ENCODE measurements at places on chromosomes 2 and 18.

- DNase-seq, result no peak
Measured at GRCh38 chr2:601387-601698, 75.9 kb downstream of the TMEM18 start.

DNA sequence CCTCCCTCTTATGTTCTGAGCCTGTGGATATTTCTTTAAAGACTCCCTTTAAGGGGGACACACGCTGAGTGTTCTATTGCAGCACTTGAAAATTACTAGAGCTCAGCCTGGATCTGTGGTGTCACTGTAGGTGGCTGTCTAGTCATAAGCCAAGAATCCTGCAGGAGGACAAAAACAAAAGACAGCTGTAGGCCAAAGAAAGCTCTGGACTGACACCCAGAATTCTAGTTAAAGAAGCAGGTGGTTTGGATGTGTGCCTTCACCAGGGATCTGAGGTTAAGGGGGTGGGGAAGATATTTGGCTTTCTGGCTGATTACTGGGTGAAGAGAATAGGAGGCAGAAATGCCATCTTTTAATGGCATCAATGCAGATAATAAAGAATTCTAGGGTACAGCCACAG lies 842.5 kb upstream of the NXPH2 start:
- DNase-seq, result no peak

DNA sequence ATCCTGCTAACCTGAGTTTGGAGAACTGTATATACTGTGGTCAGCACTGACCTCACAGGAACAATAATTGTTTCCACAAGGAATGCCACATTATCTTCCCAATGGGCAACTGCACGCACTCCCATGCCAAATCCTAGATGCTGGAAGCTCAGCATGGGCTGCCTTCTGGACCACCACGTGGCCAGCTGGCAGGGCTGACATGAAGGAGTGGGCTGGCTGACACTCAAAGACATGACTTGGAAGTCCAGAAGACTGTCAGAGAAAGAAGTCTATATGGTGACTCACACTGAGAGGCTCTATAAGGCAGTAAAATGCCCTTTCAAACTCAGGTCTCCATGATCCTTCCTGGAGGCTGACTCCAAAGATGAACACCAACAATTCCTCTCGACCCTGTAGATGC lies 98.4 kb upstream of the RNF152 start:
- DNase-seq, result no peak

- no peak for DNase-seq
Measured at GRCh38 chr2:15570104-15570503, 9.0 kb upstream of the NBAS start.

DNA sequence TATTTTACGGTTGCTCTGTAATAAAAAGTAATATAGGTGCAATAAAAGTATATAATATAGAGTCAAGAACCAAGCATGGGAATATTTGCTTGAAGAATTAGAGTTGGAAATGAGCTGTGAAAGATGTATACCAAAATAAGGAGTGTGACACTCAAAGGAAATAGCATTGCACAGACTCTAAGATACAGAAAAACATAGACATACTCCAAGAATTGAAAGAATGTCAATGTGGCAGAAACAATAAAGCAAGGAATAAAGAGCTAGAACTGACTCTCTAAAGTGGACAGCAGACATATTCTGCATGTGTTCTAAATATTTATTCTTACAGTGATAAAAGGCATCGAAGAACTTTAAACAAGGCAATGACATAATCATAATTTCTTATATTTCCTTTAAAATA lies 561.1 kb upstream of the SETBP1 start:
- DNase-seq, result no peak

GRCh38 chr2:30165617-30166016 lies 18.8 kb downstream of the YPEL5 start:
- no peak for DNase-seq

- no peak for DNase-seq
Measured at GRCh38 chr2:98747888-98748287, 17.0 kb upstream of the MGAT4A start.

GRCh38 chr2:200239216-200239615 lies 67.3 kb upstream of the SPATS2L start:
- no peak for DNase-seq

DNA sequence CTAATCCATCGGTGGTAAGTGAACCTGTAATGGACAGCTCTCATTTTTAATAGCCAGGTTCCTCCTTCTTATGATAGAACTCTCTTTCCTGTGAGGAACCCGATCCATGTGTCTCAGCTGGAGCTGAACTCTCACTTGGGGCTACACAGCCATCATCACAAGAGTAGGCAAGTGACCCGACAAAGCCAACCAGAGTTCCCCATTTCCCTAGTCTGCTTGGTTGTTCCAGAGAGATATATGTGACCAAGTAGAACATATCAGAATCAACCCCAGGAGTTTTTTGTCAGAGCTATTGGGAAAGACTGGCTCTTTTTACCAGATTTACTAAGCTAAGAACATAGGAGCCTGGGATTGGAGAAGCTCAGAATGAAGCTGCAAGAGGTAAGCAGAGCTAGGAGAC lies 14.6 kb upstream of the HNRNPLL start:
- DNase-seq, result no peak

- no peak for DNase-seq
Measured at GRCh38 chr2:85976106-85976920, 87.5 kb upstream of the ST3GAL5 start.

DNA sequence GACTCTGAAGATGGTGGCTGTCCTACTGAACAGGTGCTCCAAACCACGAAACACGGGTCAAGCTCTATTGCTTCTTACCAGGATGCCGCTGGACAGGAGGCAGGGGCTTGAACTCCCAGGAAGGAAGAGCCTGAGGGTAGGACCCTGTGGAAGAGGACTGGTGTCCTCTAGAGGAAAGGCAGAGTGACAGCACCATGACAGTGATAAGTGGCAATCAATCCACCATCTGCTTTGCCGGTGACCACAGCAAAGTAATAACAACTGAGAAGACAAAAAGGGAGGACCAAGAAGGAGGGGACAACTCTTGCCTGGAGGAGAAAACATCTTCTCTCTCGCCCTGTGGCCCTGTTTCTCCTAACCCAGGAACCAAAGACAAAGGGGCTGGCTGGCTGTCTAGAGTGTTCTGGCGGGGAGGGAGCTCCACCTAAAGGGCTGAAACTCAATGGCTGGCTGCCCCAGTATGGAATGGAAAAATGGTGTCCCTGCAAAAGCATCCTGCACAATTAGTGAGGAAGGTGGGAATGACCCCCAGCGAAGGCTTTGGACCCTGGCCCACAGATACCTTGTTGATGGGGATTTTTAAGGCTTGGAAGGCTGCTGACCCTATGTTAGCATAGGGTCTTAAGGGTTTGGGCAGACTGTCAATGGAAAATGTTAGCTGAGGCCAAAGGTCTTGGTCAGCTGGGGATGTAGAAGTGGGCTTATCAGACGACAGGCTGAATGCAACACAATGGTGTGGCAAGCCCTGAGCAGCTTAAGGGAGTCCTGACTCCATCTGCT lies 35.4 kb downstream of the PROC start:
- peak; percentile 65 for DNase-seq

DNA sequence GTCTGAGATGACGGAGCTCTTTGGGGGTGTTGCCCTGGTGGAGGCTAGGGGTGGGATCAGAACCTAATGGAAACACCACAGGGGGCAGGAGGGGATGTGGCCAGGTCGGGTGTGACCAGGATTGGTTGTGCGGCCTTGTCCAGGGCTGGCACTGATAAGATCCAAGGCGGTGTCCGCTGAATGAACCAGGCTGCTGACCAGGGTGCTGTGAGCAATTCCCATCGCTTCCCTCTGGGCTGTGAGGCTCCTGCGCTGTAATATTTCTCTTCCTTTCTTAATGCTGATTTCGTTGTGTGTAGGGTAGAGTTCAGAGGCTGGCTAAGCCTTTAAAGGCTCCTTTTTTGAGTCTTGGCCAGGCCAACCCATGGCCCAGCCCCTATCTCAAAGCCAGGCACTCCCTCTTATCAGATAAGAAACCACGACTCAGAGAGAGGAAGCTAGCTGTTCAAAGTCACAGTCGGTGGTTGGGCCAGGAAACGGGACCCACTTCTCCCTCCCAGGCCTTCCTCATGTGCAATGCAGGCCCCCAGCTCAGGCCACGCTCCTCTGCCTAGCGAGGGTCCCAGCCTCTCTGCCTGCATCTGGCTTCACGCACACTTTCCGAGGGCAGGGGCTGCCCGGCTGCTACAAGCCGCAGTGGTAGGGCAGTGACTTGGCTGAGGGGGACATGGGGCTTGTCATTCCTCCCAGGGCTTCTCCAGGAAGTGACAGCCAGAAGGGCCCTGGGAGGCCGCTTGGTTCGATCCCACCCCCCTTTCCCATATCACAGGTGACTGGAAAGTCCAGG lies 26.0 kb upstream of the FOSL2 start:
- no peak for DNase-seq

DNA sequence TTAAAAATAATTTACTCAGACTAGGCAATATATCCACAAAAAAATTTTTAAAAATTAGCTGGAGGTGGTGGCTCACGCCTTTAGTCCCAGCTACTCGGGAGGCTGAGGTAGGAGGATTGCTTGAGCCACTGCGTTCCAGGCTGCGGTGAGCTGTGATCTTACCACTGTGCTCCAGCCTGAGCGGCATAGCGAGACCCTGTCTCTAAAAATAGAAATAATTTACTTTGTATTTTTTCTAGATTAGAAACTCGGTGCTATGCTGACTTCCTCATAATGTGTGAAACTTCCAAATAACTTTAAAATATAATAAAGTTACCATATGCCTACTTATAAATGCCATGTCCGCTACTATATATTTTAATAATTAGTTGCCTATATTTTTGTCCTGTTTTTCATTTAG lies 6.7 kb downstream of the PPIG start:
- no peak for DNase-seq

DNA sequence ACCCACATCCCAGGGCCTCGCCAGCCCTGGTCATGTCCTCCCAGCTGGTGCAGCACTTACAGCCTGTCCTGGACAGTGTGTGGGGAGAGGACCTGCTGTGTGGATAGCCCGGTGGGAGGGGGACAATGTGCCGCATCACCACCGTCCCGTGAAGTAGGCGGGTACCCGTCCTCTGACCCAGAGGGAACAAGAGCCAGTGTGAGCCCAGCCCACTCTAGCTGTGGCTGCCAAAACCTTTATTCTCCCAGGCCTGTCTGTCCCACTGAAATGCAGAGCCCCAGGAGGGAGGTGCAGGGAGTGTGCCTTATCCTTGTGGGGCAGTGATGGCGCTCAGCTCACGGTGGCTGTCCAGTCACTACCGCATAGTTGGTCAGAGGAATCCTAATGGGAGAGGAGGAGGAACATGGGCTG lies 1.7 kb downstream of the TRAF3IP1 start:
- no peak for DNase-seq

GRCh38 chr2:109339519-109339966 lies 210.5 kb downstream of the SH3RF3 start:
- no peak for DNase-seq

DNA sequence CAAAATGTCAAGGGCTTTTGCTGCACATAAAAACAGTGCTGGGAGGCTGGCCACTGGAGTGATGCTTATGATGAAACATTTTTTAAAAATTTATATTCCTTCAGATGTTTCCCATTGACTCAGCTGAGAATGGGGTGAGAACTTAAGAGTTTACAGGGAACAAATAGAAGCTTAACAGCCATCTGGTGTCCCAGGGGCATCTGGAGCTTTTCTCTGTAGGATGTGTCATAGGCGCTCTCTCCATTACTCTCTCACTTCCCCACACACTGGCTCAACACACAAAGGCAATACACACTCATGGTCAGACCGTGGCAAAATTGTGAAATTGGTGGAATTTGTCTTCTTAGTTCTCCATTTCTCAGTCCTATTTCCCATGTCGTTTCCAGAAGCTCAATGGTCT lies 783.1 kb upstream of the LRRTM1 start:
- peak; percentile 72 for DNase-seq

- DNase-seq, result no peak
Measured at GRCh38 chr18:11548396-11548795, 61.0 kb upstream of the SLC35G4 start.

DNA sequence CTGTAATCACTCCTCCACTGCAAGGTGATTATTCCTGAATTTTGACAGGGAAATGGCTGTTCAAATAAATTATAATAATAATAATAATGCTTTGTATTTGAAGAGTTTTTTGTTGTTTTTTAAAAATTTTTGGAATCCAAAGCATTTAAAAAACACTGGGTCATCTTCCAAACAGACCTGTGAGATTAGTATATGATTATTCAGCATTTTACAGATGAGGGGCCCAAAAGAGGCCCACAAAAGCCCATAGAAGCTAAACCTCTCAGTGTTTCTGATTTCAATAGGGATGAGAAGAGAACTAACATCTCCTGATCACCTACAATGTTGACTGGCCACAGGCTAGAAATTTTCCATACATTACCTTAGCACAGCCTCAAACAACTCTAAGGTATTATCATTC lies 8.0 kb upstream of the POLR2D start:
- no peak for DNase-seq

DNA sequence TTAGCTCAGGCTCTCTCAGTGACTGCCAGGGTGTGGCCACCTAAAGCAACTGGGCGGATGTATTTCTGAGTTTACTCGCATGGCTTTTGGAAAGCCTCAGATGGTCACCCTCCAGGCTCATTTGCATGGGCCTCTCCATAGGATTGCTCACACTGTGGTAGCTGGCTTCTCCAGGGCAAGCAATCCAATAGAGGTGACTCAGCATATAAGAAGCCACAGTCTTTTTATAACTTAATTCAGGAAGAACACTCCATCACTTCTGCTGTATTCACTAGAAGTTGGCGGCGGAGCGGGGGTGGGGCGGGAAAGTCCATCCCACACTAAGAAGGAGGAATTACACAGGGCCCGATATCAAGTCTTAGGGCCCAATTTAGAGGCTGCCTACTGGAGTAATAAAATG lies 3.6 kb upstream of the DOK6 start:
- no peak for DNase-seq

DNA sequence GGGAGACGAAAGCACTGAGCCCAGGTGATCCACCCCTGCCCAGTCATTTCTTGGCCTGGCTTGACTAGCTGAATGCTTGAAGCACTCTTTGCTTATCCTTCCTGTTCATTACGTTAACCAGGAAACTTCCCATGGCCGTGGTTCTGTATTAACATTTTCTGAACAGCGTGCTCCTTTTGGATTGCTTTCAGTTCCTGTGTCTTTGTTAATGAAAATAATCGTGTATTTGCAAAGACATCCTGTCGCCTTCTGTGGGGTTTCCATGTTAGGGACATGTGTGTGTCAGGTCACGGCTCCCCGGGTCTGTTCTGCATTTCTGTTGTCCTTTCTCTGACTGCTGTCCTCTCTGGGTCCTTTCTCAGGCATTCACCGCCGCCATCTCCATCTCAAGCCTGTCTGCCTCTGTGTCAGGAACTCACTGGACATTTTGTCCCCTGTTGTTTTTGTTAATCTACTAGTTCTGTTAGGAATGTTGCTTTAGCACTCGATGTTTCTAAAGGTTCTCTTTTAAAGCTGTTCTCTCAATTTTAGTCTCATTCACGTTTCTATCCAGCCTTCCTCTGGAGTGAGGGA lies 434.1 kb upstream of the HS6ST1 start:
- DNase-seq, result no peak

Data from WERI-Rb-1 (cell line).